RWPE2 (cell line): ENCODE measurements at places on chromosomes 2 and 18.

DNA sequence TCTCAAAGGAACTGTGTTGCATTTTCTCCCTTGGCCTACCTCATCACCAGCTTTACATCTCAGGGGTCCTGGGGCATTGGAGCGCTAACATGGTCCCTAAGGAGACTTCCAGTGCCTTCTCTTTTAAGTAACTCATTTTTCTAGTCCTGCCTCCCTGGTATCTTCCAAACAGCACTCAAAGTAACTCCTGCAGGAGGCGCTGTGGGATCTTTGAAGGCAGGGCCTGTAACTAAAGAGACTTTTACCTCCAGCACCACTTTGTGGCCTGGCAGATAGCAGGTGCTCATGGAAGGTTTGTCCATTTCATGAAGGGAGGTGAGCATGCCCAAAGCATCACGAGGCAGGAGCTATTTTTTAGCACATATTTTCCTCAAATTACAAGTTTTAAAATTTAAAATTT is 411.0 kb upstream of the GYPC start:
- no peak for DNase-seq

DNA sequence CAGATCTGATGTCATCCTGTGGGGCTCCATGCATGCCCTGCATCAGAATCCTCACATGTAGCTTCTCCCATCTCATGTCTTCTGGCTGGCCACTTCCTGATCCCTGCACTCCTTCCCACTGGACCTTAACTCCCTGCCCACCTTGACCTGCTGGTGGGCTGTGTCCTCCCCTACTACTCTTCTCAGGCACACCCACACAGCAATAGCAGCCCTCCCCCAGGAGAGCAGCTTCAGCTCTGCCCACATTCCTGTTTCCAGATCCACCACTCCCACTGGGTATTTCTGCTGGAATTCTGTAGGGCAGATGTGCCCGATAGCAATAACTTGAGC is 137.0 kb upstream of the HS6ST1 start:
- no peak for DNase-seq

DNA sequence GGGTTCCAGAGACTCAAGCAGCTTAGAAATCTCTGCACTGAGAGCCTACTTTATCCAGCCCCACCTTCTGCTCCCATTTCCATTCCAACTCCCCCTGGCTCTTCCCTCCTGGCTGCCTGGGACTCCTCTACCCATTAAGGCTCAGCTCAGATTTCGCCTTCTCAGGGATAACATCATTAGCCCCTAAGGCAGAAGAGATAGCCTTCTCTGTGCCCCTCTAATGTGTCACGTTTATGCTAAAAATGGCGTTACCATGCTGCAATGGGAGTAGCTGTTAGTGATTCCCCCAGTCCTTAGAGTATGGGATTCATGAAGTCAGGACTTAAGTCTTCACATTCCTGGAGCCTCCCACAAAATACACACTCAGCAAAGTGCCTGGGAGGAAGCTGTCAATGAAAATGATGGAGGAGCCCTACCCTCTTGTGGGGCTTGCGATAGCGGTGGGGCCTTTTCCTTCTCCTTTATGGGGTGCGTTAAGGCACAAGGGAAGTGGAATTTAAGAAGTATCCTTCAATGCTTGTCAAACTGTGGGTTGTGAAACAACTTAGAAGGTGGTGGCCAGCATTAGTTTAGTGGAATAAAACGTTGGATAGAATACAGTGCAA is 144.7 kb upstream of the COPS8 start:
- DNase-seq = no peak

DNA sequence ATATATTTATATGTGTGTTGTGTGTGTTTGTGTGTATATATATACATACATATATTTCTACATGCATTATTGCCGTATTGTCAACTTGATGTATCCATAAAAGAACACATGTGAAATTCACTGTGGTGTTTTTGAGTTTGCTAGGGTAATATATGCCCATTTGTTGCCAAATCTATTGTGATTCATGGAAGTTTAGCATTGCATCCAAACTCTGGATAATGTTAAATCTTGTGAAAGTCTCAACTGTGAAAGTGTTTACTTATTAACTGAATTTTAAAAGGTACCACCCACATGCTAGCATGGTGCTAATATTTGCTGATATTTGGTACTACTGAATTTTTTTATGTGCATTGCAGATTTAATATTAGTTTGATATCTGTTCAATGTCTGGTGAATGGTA is 96.6 kb upstream of the SLC8A1 start:
- no peak for DNase-seq

DNA sequence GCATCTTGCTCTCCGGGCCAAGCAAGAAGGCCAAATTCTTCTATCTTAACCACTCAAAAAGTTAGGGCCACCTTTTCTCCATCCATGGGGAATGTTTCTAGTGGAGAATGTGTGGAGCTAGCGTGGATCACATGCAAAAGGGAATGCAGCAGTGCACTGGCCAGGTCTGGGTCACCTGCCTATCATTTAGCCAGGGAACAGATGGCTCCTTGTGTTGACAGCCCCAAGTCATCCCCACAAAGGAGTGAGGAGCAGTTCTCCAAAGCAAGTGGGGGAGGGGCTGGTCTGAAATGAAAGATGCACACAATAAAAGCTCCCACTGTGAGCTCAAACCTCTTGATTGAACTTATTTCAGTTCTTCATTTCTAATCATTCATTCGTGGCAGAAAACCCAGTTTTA is 19.1 kb downstream of the EPB41L3 start:
- no peak for DNase-seq

DNA sequence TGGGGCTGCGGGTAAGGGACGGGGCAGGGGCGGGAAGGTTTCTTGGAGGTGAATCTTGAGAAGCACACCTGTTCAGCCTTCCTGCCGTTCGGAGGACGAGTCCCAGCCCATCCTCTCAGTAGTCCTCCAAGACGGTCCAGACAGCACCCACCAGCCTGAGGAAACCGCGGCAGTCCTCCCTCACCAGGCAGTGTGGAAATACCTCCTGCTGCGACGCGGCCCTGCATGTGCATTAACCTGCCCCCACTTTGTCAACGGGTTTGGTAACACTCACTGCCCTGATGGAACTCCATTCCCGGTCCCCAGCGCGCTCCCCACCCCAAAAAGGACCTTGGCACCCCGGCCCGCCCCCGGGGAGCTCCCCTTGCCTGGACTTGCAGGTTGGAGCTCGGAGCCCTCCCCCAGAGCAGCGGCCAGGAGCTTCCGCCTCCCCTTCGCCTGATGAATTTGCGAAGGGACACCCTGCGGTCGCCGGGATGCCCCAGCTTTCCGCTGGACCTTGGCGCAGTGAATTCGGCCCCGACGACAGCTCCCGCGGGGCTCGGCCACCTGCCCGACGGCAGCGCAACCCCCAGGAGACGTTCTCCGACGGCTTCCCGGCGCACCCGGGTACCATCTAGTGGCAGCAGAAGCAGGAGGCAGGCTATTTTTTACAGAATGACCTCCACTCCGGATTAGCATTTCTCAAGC is 31.5 kb downstream of the ACVR1C start:
- no peak for DNase-seq

DNA sequence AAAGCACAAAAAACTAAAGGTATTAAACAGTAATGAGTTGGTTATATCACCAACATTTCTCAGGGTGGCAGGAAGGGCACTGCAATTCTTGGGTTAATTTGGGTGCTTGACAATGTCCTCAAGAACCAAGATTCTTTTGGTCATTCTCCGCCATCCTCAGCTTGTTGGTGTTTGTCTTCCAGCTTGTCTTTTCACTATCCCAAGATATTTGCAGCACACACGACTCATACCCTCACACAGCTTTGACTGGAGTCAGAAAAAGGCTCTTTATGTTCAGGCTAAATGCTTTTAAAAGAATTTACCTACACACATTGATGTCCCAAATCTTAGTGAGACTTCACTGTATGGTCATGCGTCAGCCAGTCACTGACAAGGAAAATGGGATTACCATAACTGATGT is 12.5 kb downstream of the GREB1L start:
- no peak for DNase-seq

DNA sequence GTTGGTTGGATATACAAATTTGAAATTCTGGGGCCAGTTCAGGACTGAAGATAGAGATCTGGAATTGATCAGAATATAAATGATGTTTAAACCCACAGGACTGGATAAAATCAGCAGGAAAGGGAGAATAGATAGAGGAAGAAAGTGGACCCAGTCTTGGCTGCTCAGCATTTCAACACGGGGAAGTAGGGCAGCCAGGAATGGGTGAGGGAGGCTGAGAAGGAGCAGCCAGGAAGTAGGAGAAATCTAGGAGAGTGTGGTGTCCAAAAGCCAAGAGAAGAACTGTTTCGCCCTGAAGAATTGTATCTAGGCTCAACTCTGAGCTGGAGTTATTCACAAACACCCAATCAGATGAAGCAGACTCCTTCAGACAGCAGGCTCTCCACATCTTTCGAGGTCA is 197.9 kb downstream of the CDCA7 start:
- DNase-seq = no peak

DNA sequence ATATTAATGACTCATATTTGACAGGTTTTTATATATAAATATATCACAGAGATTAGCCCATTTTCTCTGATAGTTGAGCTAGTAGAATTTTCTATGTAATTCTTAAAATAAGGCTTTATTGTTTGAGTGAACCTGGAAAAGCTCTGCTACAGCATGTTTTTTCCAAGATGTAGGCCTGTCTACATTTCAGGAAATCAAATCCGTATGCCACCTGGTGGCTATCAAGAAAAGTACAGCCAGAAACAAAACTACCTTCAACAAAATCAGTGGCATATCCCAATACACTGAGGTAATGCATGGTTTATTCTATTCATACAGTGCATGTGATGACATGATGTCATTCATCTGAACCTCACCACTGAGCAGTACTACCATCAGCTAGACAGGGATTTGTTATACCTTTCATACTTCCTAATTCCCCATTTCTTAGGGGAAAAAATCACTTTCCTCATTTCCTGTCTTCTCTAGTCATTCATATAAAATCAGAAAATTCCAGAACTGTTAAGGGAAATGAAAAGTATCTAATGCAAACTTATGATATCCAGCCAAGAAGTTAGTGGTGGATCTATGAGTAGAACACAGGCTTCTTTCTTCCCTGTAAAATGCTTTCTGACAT is 310.4 kb upstream of the SYT4 start:
- DNase-seq = no peak

DNA sequence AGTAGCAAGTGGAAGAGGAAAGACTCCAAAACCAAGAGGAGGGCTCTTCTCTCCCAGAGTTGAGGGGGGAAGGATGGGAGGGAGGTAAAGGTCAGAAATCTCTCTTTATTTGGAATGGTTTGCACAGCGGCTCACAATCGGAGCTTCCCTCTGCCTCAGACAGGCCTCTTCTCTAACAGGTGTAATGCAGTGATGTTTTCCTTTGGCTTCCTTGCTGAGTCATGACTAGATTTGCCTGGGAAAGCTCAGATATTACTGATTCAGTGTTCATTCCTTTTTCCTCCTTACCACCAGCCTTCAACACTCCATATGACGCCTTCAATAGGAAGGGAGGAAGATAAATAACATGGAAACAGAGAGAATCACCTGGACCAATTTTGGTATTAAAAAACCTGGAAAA is 136.6 kb downstream of the RNF152 start:
- no peak for DNase-seq

DNA sequence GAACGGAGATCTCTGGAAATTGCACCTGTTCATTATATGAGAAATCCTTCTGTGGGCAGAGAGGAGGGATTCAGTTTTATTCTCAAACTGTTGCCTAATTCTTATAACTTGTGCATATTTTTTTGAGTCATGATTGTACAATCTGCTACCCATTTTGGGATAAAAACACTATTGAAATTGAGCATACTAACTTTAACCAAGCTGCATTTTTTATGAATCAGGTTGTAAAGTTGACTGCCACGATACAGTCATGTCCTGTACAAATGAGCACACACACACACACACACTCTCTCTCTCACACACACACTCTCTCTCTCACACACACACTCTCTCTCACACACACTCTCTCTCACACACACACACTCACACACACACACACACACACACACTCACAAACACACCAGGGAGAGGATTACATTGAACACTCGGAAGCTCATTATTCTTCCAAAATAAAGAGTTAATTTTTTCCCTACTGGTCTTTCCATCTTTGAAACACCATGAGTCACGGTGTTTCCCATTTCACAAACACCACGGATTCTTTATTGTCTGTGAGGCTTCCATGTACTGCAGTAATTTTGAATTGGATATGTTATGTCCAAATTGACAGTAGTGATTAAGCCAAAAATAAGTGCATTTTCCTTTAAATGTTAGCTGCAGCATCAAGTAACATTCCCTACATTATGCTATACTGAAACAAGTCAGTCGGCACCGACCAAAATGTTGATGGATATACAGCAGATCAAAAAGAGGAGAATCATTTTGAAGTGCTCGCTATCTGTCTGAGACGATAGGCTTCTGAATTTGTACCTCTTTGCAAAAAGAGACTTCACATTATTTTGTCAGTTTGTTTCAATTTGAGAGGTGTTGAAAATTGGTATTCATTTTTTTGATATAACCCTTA is 216.9 kb downstream of the ARHGAP15 start:
- DNase-seq = no peak

DNA sequence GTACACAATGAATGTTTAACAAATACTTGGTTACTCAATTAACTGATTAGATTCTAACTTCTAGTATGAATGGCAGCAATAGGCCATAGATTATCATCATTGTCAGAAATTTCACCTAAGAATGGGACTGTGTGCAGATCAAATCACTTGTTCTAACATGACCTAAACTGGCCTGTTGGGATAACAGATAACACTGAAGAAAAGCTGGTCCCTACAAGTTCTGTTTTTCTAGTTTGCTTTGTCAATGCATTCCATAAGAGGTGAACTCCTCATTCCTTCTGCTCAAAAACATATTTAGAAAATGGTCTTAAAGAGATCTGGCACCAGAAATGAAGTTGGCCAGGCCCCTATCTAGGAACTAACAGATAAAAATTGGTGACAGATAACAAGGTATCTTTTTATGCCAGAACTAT is 175.4 kb downstream of the THADA start:
- DNase-seq = no peak

- DNase-seq = no peak
These were observed 42.5 kb downstream of the PIGN start for GRCh38 chr18:62144338-62144737.

DNA sequence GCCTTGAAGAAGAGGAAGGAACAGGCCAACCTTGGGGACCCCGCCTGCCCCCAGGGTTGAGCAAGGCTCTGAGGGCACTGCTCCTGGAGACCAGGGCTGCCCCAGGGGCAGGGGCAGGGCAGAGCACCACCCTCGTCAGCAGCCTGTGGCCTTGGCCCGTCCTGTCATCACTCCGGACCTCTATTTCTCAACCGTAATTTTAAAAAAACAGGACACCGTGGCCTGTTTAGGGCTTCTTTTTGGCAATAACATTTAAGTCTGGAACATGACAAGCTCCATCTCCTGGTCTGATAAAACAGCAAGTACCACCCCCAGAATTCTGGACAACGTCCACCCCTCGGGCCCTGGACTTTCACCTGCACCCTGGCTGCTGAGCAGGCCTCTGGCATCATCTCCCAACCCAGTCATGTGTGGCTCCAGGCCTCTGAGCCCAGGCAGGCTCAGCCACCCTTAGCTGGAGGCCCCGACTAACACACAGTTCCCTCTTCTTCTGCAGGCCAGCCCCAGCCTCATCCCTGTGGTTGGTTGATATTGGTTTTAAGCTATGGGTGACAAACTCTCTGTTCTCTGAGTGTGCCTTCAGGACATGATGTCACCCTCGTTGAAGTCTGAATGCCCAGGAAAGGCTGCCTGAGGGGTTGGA is 22.6 kb upstream of the ID2 start:
- DNase-seq = no peak

- DNase-seq = no peak
These were observed 98.7 kb upstream of the POU3F3 start for GRCh38 chr2:104755026-104755878.

- DNase-seq = peak; percentile 47
These were observed 652 bp downstream of the PPM1B start for GRCh38 chr2:44169155-44169898.

- DNase-seq = no peak
These were observed 32.8 kb downstream of the TTC32 start for GRCh38 chr2:19868701-19869580.
